ENCODE measurements at places on chromosomes 1 and 21.
A peak's percentile ranks its signal among the peaks of the same experiment; 100 is the strongest.

- DNase-seq = no peak
These were observed 559.9 kb upstream of the PBX1 start for GRCh38 chr1:163999131-163999530.

GRCh38 chr1:231407547-231408396 lies 14.3 kb downstream of the EGLN1 start:
- DNase-seq = no peak

- no peak for DNase-seq
These were observed 117.8 kb downstream of the TNFSF18 start for GRCh38 chr1:172932981-172933380.

DNA sequence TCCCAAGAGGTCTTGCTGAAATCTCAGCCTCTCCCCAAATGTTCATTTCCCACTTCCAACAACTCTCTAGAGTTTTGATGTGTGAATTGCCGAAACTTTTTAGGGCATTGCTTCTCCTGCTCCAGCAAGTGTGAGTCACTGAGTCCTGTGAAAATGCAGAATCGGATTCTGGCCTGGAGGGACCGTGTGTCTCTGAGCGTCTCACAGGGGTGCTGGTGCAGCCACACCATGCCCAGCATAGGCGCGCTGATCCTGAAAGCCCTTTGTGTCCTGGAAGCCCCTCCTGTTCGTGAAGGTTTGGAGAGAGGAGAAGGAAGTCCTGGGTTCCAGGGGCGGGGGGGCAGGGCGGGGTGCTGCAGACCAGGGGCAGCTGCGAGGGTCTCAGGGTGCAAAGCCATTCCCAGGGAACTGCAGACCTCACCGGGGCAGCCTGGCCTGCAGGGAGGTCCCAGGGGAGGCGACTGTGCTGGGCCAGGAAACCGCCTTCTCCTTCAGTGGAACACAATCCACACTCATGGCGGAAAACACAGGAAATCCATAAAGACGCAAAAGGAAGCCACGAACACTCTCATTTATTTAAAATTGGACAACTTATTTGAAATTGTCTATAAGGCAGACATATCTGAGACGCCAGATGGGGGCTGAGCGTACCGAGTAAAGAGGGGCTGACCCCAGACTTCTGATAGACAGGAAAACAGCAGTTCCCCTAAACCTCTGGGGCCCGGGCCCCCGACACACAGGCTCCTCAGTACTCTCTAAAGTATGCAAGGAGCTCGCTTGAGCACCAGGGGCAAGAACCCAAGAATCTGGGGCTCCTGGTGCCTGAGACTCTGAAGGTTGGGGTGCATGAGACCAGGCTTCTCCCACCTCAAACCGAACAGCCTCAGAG lies 43.5 kb upstream of the ADARB1 start:
- DNase-seq = no peak

DNA sequence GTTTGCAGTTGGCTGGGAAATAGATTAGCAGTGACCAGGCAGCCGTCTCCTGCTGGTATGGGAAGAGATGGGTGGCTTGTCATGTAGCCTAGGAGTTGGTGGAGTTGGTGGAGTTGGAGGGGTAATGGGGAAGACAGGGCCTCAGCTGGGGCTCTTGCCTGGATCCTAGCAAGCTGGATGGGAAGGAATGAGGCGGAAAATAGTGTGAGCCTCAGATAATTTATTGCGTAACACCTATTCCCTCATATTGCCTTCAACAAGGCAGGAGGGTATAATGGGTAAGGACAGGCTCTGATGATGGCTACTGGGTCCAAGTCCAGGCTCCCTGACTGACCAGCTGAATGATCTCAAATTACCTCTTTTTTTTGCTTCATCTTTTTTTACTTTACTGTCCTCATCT lies 12.6 kb downstream of the MAP7D1 start:
- DNase-seq = no peak

DNA sequence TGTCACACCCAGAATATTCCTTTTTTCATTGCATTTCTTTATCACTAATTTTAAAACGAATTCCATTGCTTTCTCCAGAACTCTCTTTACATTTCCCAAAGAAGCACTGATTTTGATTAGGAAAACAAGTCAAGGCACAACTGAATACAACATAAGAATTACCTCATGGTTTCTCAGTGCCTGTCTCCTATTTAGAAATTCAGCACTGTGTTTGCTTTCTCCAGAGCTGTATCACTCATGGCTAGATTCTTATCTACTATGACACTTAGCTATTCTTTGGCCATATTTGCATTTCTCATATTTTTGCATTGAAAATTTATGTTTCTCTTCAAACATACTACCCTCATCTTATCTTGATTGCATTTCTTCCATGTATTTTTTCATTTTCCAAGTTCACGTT lies 1402.0 kb downstream of the MRPL39 start:
- DNase-seq = no peak

DNA sequence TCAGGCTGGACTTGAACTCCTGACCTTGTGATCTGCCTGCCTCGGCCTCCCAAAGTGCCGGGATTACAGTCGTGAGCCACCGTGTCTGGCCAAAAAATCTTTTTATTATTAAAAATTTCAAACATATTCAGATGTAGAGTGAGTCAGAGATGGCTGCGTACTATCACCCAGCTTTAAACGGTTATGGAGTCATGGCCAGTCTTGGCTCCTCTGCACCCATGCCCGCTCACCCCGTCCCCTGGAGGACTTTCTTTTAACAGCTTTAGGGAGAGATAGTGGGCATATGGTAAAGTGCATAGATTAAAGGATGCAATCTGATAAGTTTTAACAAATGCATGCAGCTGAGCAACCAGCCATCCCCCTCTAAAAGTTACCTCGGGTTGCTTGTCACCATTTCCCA lies 51.8 kb downstream of the TNFRSF8 start:
- no peak for DNase-seq

GRCh38 chr1:168343566-168343965 lies 62.9 kb downstream of the TBX19 start:
- DNase-seq = no peak

GRCh38 chr1:1958071-1958541 lies 39.0 kb upstream of the TMEM52 start:
- DNase-seq = no peak

DNA sequence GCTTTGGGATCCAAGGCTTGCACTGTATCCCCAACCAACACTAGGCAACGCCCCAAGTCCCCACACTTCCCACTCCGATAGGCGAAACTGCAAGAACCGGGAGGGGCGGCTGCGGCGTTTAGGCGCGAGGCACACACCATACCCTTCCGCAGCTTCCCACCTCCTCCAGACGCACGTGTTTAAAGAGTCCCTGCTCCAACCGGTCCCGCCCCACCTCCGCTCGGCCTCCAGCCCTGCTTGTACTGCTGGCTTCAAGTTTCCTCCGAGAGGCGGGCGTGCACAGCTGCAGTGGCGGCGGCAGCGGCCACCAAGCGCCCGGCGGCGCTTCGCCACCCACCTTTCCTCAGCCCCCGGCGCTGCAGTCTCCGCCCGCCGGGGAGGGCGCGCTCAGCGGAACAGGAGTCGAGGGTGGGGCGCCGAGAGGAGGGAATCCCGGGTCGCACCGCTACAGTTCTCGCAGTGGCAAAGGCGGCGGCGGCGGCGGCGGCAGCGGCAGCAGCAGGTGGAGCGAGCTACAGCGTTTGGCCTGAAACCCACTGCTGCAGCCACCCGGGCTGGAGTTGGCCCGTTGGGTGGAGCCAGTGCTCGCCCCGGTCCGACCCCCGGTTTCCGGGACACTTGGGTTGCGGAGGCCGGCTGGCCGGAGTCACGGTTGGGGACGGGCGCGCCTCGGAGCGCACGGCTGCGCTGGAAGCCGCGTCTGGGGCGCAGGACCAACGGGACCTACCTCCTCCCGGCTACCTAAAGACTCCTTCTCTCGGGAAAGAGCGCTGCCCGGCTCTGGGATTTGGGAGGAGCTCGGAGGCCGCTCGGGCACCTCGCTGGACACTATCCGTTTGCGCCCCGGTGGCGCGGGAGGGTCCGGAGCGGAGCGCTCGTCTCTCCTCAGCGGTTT lies at the start of gene CNIH3:
Gene CNIH3 (plus strand): TSS at position 457 of the 895 bp plus-strand sequence. CDS start 858 bp downstream, outside the sequence.
- DNase-seq = peak; percentile 40

GRCh38 chr21:17799414-17800164 lies 19.6 kb downstream of the C21orf91 start:
- DNase-seq = no peak

GRCh38 chr21:36499578-36500471 lies 19.9 kb upstream of the CLDN14 start:
- no peak for DNase-seq

GRCh38 chr1:115980998-115981993 lies 5.0 kb downstream of the SLC22A15 start:
- DNase-seq = peak; percentile 3

DNA sequence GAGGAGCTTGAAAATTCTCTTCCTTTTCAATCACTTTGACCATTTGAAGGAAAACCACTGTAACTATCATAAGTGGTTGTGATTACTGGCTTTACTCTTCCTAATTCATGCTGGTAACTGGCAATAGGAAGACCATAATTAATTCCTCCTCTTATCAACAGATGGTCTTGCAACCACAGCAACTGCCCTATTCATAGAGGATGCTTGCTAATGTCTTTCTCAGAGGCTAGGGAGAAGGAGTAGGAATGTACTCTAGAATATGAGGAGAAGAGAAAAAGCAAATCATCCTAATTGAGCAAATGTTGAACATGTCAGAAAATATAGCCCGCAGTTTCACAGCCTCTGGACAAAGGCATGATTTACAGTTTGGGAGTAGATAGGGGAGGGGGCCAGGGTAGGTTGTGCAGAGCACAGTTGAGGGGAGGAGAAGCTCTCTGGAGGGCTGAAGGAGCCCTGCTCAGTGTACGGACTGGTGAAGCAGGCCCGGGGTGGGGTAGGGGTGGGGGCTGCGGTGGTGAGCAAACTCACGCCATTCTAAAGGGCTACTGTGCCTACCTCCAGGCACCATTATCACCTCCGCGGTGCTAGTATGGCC lies 192.9 kb downstream of the PCP4 start:
- DNase-seq = no peak

- no peak for DNase-seq
These were observed 6.7 kb upstream of the TIE1 start for GRCh38 chr1:43293896-43294760.

GRCh38 chr1:202343652-202344349 lies 2.1 kb upstream of the UBE2T start:
- no peak for DNase-seq

GRCh38 chr1:154713005-154713404 lies 105.0 kb upstream of the ADAR start:
- DNase-seq = no peak

- no peak for DNase-seq
These were observed 589.7 kb downstream of the DPYD start for GRCh38 chr1:97331165-97331564.

- no peak for DNase-seq
These were observed 27.4 kb upstream of the PWP2 start for GRCh38 chr21:44079846-44080245.

DNA sequence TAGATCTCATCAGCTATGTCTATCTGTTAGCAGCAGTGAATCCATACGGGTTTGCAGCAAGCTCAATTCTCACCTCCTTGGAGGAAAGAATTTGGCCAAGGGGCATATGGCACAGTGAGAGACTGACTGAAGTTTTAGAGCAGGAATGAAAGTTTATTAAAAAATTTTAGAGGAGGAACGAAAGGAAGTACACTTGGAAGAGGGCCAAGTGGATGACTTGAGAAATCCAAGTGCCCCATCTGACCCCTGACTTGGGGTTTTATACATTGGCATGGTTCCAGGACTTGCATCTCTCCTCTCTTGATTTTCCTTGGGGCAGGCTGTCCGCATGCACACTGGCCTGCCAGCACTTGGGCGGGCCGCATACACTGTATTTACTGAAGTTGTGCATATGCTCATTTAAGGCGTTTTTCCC lies 9.2 kb upstream of the OSBPL9 start:
- no peak for DNase-seq

DNA sequence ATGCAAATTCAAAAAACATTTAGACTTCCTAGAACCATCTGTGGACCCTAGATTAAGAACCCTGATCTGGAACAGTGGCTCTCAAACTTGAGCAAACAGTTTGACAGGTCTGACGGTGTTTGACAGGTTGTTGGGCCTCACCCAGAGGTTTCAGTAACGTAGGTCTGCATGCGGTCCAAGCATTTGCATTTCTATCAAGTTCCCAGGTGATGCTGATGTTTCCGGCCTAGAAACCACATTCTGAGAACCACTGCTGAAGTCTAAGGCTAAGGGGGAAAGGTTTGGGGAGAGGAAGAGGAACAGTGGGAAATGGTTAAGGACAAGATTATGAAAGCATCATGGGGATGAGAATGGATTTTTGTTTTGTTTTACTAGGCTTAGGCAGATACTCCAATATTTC lies 48.6 kb downstream of the MDM4 start:
- DNase-seq = no peak

GRCh38 chr1:160836981-160837557 lies 25.6 kb downstream of the CD244 start:
- no peak for DNase-seq

GRCh38 chr1:205257735-205258134 lies 30.0 kb downstream of the TMCC2 start:
- no peak for DNase-seq

DNA sequence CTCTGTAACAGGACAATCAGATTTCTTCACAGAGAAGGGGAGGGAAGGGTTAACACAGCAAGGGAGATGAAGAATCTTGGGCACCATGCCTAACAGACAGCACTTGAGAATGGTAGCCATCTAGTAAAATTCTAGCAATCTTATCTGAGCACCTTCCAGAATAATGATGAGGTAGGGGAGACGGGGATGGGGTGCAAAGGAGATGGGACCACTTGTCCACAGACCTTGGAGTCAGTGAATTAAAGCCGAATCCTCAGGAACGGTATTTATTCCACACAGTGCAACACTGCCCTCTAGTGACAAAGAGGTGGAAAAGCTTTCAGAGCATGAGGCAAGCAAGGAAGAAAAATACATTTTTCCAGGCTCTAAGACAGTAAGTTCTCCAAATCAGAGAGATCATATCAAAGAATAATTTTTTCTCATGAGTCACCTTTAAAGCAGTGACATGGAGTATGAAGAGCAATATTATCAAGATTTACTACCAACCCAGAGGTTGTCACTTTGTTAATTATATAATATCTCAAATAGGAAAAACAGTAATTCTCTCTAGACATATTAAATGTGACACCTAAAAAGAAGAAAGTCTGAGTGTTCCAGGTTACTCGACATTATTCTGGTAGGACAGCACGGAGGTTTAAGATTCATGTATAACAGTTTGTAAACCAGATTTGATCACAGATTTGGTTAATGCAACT lies 43.3 kb upstream of the LPAR3 start:
- peak; percentile 46 for DNase-seq

- DNase-seq = no peak
These were observed 114.9 kb downstream of the SIK1 start for GRCh38 chr21:43312011-43312410.

GRCh38 chr1:42739753-42740700 lies at the start of gene CLDN19:
CLDN19 (minus strand) TSS chr1:42740236; CDS start chr1:42740063, 173 bp downstream.
- DNase-seq = no peak

DNA sequence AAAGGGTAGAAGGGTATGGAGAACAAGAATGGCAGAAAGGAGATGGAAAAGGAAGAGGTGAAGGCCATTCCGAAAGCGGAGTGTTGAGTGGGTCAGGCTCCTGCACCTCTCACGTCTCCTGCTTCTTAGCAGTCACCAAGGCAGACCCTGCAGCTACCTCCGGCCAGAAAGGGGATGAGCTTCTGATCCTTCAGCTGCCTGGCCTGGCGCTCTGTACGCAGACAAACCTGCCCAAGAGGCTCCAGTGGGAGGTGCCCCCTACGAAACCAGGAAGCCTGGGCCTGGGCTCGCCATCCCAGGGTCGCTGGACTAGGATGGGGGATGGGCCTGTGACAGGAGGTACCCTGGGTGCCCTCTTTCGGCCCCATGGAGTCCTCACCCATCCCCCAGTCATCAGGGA lies 3.0 kb downstream of the GPR61 start:
- no peak for DNase-seq

GRCh38 chr1:212438831-212439237 lies 6.1 kb downstream of the NENF start:
- no peak for DNase-seq

GRCh38 chr1:7962636-7963377 lies 1.3 kb downstream of the PARK7 start:
- no peak for DNase-seq
